Naive thymus-derived CD4-positive, alpha-beta T cell (primary cell): ENCODE measurements at places on chromosomes 2 and 18. TPM values are rescaled to one million over a fixed set of nuclear protein-coding genes. Genes with fewer than 3 reads are reported as not detected.

DNA sequence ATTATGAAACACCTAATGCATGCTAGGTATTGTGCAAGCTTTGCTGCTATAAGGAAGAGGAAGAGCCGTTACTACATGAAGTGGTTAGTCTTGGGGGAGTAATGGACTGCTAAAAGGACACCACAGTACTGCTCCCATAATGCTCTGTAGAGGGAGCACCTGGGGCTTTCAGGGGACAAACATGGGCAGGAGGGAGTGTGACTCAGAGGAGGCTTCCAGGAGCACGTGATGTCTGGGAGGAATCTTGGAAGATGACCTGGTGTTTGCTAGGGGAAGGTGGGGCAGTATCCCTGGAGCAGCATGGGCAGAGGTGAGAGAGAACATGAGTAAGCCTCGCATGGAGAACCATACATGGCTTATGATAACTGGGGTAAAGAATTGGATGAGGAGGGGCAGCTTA, 18.8 kb downstream of the MAPK4 start:
- H3K27ac ChIP-seq = no peak overlapping the region
- H3K27me3 ChIP-seq = no peaks in the 10 kb centered on the region
- no peaks in the 10 kb centered on the region for H3K4me1 ChIP-seq

The NFATC1 gene
- total RNA-seq = 69.9 TPM

The DNER gene
- total RNA-seq = not detected

The AP1S3 gene
- 0.54 TPM for total RNA-seq

The AKAIN1 gene
- total RNA-seq = not detected

The SAP130 gene
- total RNA-seq = 30.7 TPM

The CCBE1 gene
- not detected for total RNA-seq

DNA sequence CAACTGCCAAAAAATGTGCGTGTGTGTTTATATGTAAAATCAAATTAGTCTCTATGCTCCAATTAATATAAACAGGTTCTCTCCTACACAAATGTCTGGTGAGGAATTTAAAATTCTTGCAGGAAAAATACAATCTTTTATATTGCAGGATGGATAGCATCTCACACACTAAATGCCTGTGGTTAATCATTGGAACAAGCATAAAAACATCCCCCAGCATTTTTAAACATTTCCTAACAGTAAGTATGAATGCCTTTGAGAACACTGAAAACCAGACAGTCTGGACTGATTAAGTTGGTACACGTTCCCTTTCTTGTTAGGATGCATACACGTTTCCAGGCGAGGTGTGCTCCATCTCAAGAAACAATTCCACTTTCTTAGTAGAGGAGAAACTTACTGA, 29.9 kb upstream of the PDE1A start:
- no peaks in the 10 kb centered on the region for H3K27me3 ChIP-seq
- no peaks in the 10 kb centered on the region for H3K4me1 ChIP-seq
- no peak overlapping the region for H3K27ac ChIP-seq
- H3K4me3 ChIP-seq = no peak overlapping the region

- H3K36me3 ChIP-seq = no peaks in the 10 kb centered on the region
- no peak overlapping the region for H3K4me3 ChIP-seq
- no peaks in the 10 kb centered on the region for H3K4me1 ChIP-seq
Observed at GRCh38 chr2:3682811-3683210, 20.6 kb upstream of the DCDC2C start.

DNA sequence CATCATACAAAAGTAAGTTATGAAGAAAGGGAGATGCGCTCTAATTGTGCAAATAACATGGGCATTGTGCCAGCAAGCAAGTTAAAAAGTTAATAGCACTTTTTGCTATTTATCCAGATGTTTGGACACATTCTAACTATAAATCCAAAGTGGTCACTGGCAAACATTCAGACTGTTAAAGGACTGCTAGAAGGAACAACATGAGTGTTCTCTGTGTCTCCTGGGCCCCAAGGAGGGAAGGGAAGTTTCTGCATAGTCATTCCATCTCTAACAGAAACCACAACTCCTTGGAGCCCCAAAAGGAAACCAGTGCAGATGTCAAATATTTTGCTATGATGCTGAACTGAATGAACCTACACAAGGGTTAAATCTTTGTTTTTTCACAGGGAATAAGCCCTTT, 213.3 kb upstream of the HNRNPA3 start:
- DNase-seq = no peak
- no peaks in the 10 kb centered on the region for H3K4me1 ChIP-seq
- H3K27me3 ChIP-seq = no peaks in the 10 kb centered on the region
- no peak overlapping the region for H3K4me3 ChIP-seq
- no peaks in the 10 kb centered on the region for H3K36me3 ChIP-seq
- no peak overlapping the region for H3K27ac ChIP-seq

The CXCR4 gene
- 243 TPM for total RNA-seq

- DNase-seq = no peak
- H3K4me1 ChIP-seq = no peaks in the 10 kb centered on the region
- H3K27me3 ChIP-seq = no peaks in the 10 kb centered on the region
Observed at GRCh38 chr2:125479143-125479636, 1176.8 kb upstream of the GYPC start.

GRCh38 chr18:46449033-46449432, 208.0 kb downstream of the LOXHD1 start:
- DNase-seq = no peak
- no peaks in the 10 kb centered on the region for H3K36me3 ChIP-seq
- H3K4me1 ChIP-seq = no peaks in the 10 kb centered on the region
- H3K4me3 ChIP-seq = no peak overlapping the region
- no peaks in the 10 kb centered on the region for H3K27me3 ChIP-seq

DNA sequence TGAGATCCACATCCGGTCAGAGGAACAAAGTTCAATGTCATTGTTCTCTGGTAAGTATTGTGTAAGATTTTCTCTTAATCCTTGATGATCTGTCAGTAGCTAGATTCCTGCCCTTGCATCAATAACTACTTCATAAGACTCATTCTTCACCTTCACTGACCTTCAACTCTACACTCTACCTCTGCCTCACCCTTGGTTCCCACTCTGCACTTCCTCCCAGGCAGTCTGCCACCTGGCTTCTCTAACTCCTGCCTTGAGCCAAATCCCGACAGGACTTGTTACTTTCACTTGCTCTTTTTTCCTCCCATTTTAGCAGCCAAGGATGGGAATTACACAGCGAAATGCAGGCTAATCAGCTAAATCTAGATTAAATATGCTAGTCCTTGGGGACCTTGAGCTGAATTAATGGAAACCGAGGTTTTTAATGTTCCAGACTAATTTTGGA, 190.7 kb downstream of the DLGAP1 start:
- no peak for DNase-seq
- no peak overlapping the region for H3K27ac ChIP-seq
- H3K4me1 ChIP-seq = no peaks in the 10 kb centered on the region
- no peaks in the 10 kb centered on the region for H3K27me3 ChIP-seq
- no peaks in the 10 kb centered on the region for H3K36me3 ChIP-seq
- H3K4me3 ChIP-seq = no peak overlapping the region

The OTX1 gene
- total RNA-seq = not detected in 2 replicates

The SPATA3 gene
- total RNA-seq = not detected

The PFN4 gene
- total RNA-seq = not detected

DNA sequence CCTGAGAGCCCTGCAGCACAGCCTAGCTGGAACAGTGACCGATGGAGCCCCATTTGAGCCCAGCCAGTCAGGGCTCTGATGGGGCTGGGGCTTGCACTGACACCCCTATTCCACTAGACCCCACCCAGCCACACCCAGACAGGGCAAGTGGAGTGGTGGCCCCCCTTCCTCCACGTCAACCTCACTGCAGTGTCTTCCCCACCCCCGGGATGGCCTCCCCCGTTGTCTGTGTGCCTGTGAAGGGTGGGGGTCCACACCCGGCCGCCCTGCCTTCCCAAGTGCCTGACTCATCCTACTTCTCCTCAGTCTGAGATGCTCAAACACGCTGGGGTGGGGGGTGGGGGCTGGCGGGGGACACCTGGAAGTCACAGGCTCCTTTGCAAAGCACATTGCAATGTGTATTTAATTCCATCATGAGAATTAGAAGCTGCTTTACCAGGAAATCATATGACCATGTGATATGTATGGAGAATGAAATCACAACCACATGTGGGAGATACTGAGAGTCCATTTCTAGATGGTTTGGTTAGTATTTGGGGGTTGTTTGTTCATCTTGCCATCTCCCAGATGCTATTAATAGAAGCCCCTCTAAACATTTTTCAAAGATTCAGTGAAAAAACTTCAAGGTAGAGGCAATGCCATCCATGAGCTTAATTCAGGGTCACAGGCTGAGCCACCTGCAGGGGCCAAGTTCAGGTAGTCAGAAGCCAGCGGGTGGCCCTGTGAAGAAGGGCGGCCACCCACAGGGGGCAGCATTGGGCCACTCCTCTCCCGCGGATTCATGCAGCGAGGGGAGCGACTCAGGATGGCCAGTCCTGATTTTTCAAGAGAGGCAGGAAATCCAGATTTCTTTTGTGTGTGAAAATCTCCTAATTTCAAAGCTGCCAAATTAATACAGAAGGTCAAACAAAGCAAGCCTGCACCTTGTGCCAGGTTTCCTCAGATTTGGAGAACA, 22.7 kb upstream of the GMPPA start:
- H3K27ac ChIP-seq = no peak overlapping the region
- peak; percentile 44 for DNase-seq
- H3K4me1 ChIP-seq = no peaks in the 10 kb centered on the region
- no peaks in the 10 kb centered on the region for H3K36me3 ChIP-seq
- no peak overlapping the region for H3K4me3 ChIP-seq
- H3K27me3 ChIP-seq = no peaks in the 10 kb centered on the region

The ACVR1 gene
- total RNA-seq = 17.8 TPM

DNA sequence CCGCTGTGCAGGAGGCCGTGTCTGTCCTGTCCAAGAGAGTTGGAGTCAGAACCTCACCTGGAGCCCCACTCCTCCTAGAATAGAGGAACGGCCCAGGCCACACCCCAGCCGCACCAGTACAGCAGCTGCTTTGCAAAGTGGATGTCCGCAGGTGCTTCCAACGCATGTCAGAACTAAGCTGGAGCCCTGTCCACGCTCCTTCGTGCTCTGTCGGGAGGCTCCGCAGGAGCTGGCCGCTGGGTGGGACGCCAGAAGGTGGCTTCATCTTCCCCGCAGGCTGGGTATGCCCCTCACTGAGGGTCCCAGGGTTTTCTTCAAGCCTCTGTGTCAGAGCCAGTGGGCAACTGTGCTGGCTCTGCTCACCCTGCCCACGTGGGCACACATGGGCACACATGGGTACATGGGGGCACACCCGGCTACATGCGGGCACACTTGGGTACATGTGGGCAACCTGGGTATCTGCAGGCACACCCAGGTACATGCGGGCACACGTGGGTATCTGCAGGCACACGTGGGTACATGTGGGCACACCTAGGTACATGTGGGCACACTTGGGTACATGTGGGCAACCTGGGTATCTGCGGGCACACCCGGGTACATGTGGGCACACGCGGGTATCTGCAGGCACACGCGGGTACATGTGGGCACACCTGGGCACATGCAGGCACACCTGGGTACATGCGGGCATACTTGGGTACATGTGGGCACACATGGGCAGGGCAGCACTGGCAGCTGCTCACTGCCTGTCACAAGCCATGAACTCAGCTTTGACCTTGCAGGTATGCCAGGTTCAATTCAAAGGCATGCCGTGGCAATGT, 67.1 kb upstream of the CTDP1 start:
- no peaks in the 10 kb centered on the region for H3K36me3 ChIP-seq
- no peak overlapping the region for H3K4me3 ChIP-seq
- no peaks in the 10 kb centered on the region for H3K4me1 ChIP-seq
- H3K27ac ChIP-seq = no peak overlapping the region
